ENCODE measurements at places on chromosomes 4 and X.

DNA sequence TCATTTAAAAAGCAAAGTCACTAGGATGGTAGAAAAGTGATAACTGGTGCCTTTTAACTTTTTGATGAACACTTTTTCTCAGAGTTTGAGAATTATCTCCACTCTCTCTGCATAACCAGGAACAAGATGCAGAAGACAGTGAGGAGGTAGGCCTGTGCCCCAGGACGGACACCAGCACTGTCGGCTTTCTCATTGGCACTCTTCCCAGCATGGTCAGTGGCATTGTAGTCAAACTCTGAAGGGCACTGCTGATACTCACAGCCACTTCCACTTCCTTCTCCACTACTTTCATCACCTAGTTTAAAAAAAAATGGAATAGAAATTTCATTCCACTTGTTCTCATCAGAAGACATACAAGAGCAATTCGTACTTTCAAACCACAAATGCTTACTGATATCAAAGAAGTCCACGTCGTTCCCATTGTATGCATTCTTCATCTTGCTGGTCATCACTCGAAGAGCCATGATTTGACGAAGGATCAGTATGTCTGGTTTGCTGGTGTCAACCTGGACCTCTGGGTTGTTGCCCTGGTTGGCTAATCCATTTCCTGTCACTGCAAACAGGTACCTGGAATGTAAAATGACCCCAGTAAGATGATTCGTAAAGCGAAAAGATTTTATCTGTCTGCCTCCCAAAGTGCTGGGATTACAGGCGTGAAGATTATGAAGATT lies 84.8 kb upstream of the TFDP3 start:
- no peak for DNase-seq

DNA sequence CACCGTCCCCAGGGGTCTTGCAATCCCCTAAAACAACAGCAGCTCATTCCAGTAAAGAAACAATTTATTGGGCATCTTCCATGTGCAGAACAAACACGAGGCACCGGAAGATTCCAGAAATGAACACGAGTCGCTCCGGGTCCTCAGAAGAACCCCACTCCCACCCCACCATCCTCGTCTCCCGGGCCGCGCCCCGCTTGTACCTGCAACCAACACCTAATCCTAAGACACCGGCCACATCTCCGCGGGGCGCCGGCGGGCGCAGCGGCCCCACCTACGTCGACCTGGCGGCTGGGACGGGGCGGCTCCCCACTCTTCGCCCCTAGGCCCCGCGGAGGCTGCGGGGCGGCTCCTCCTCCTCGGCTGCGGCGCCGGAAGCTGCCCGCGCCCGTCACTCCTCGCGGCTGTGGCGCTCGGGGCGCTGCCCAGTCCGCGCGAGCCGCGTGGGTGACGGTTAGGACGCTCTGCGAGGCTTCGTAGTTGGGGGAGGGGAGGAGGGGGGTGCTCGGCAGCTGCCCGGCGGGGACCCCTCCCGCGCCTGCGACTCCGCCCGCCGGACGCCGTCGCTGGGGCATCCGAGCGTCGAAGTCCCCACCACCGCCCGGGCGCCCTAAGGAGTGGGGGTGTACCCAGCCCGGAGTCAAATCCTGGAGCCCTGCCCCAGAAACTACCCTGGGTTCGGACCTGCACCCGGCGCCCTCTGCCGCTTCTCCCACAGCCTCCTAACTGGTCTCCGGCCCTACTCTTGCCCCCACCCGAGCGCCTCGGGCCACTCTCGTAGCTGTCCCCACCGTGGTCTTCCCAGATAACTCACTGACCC lies at the start of gene CCDC158:
Gene CCDC158 (minus strand): TSS at position 380 of the 820 bp plus-strand sequence. CDS start 17,934 bp downstream, outside the sequence.
- no peak for DNase-seq

GRCh38 chr4:58983887-58984286 lies 1873.7 kb upstream of the IGFBP7 start:
- DNase-seq = no peak

GRCh38 chrX:149198980-149199732 lies 305.9 kb downstream of the IDS start:
- no peak for DNase-seq

- no peak for DNase-seq
These were observed 175.0 kb downstream of the APBB2 start for GRCh38 chr4:41039317-41039716.

DNA sequence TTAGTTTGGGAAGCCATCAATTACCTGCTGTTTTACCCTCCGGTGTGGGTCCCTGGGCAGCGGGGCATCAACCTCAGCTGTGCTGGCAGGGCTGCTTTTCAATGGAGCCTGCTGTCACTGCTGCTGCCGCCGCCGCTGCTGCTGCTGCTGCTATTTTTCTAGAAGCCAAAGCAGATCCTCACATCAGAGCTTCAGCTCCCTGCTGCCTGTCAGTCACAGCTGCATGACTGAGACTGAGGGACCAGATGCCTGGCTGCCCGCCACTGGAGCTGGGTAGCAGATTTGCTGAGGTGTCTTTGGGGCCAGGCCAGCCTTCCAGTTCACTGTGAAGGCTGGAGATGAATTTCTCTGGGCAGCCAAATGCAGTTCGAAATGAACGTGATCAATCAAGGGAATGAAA lies 200.3 kb upstream of the NHS start:
- no peak for DNase-seq
